ENCODE measurements at places on chromosomes 11 and 22.

DNA sequence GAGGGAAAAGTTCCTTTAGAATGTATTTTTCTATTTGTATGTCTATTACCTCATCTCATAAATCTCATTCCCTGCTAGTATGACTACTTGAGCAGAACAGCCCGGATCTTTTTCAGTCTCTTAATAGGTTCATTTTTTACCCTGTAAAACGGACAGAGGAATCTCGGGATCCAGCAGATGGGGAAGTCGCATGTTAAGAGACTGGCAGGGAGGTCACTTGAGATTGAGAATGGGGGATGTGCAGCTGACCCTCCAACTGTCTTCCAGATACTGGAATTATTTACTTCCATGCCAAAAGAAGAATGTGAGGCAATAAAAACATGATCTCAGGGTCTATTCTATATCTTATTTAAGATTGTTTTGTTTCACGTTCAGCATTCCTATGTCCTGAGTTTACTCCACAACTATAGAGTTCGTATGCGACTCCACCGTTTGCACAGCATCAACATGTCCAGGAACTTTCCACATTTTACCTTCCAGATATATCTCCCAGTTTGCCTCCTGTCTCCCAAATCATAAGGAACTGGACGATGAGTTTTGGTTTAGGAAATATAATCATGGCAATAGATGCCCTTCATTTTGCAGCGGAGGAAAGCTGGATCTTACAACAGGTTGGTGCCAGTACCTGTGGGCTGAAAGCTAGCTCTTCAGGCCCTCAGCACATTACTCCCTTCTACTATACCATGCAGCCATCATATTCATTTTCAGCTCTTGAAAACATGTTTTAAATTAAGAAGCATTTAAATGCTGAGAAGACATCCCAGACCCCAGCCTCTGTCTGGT, 181.5 kb downstream of the MAML2 start:
- DNase-seq: no peak

DNA sequence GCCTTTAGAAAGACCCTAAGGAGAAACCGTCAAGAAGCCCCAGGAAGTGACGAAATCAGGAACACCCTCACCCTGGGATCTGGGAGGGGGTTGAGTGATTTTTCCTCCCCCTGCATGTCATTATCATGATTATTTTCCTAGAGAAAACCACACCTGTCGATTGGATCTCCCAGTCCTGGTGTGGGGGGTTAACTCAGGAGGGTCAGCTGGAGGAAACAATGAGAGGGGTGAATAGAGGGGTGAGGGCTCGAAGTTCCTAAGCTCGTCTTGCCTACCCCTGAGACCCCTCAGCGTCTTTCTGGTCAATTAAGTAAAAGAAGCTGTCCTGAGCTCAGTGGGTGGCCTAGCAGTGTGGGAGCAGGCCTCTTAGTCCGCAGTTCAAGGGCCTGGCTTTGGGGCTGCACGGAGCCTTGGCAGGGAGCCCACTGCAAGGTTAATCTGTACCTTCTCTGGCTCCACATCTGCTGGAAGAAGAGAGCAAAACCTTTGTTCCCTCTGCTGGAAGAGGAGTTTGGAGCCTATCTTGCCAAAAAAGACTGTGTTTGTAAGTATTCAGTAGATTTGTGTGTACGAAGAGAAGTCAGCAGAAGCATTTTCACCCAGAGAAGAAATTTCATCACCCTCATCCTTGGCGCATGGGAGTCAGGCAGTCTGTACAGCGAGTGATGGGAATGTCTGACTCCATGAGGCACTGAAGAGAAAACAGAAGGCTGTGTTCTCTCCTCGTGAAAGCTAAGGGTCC, 34.2 kb upstream of the FTH1 start:
- no peak for DNase-seq

- DNase-seq: no peak
Observed at GRCh38 chr11:63917692-63918506, 935 bp upstream of the RCOR2 start.

GRCh38 chr22:29692327-29692640, 27.5 kb upstream of the CABP7 start:
- no peak for DNase-seq

GRCh38 chr11:72719144-72719543, 33.1 kb downstream of the ARAP1 start:
- no peak for DNase-seq

- no peak for DNase-seq
Observed at GRCh38 chr11:79466411-79466810, 25.6 kb upstream of the TENM4 start.

GRCh38 chr11:34280945-34281872, 76.6 kb downstream of the ABTB2 start:
- no peak for DNase-seq

DNA sequence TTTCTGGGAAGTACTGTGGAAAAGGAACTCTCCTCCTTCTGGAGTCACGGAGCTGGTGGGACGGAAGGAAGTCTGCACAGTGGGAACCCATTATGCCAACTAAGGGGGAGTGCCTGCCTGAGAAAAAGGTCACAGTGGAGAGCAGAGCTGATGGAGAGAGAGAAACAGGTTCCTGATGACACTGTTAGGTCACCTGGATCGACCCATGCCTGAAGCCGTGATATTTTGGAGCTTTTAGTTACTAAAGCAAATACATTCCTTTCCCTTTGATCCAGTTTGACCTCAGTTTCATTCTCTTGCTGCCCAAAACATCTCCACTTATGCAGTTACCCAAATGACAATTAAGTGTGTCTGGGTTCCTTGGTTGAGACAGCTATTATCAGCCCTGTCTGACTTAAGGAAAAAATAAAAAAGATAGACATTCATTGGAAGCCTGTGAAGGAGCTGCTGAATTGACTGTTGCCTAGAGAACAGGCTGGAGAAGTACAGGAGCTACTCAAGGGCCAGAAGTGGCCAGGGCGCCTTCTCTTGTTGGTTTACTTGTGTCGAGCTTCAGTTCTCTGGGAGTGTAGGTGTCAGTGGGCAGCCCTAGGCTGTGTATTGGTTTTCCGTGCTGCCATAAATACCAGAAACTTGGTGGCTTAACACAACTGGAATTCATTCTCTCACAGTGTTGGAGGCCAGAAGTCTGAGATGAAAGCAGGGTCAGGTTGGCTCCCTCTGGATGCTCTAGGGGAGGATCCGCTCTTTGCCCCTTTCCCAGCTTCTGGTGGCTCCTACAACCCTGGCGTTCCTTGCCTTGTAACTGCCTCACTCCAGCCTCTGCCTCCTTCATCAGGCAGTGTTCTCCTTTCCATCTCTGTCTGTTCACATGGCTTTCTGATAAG, 13.6 kb downstream of the MRGPRD start:
- DNase-seq: no peak

- DNase-seq: no peak
Observed at GRCh38 chr11:2805388-2806056, 80.1 kb downstream of the CDKN1C start.

GRCh38 chr22:50082197-50082715, 3.0 kb downstream of the MLC1 start:
- DNase-seq: no peak

DNA sequence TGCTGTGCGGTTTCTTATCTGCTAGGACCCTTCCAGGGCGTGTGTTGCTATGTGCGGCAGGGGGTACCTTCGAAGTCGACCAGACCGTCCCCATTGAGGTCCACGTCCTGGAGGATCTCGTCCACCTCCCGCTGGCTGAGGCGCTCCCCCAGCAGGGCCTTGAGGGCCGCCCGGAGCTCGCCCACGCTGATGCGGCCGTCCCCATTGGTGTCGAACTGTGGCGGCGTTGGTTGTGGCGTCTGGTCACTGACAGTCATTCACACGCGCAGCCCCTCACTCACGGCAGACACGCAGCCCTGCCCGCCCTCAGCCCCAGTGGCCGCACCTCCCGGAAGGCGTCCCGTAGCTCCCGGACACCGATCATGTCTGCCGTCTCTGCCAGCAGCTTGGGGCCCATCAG, 3.5 kb downstream of the CABP2 start:
- no peak for DNase-seq

Data from effector CD8-positive, alpha-beta T cell (primary cell).